ENCODE measurements at places on chromosomes 3 and 15.

DNA sequence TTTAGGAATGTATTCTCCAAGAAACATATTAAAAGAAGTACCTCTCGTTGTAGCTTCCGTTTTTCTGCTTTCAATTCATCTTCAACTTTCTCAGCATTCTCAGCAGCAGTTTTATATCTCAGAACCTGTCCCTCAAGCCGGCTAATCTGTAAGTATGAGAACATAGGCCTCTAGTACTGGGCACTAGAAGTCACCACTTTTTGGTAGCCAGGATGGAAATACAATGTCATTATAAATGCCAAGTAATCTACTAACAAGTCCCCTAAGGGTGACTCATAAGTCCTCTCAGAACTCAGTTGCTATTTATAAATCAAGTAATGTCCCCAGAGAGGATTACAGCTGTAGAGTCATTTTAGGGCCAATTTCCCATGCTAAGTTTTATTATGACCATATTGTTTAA lies 61.1 kb downstream of the MLH1 start:
- no peak for DNase-seq

- DNase-seq: no peak
Measured at GRCh38 chr3:160537729-160538128, 27.6 kb downstream of the KPNA4 start.

GRCh38 chr3:104676241-104676640 lies 690.5 kb upstream of the ALCAM start:
- DNase-seq: no peak

DNA sequence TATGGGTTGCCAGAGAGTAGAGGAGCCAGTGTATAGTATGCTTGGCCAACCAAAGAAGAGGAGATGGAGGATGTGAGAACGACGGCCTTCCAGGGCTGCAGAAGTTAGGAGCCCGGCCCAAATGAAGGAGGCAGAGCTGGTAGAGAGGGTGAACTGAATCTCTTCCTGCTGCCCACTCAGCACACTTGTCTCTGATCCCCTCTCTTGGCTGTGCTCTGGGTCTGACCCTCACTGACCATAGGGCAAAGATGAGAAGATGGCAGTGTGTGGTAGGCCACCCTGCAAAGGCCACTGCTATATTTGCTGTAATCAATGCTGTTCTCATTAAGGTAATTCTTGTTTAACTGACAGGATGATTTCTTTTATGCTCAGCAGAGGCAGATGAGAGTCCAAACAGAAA lies 256.0 kb downstream of the OCA2 start:
- DNase-seq: no peak

DNA sequence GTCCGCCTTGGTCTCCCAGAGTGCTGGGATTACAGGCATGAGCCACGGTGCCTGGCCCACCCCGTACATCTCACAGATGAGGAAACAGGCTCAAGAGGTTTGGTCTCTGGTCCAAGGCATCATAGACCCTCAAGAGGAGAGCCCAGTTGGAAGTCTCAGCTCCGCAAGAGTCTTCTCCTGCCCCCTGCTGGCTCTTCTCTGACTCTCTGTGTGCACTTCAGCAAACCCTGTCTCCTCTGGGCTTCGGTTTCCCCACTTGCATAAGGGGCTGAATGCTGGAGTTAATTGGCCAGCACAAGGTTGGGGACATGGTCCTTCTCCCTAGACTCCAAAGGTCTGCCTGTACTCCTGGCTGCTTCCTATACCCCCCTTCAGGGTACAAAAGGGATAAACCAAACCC lies 3.9 kb downstream of the MST1R start:
- DNase-seq: no peak

DNA sequence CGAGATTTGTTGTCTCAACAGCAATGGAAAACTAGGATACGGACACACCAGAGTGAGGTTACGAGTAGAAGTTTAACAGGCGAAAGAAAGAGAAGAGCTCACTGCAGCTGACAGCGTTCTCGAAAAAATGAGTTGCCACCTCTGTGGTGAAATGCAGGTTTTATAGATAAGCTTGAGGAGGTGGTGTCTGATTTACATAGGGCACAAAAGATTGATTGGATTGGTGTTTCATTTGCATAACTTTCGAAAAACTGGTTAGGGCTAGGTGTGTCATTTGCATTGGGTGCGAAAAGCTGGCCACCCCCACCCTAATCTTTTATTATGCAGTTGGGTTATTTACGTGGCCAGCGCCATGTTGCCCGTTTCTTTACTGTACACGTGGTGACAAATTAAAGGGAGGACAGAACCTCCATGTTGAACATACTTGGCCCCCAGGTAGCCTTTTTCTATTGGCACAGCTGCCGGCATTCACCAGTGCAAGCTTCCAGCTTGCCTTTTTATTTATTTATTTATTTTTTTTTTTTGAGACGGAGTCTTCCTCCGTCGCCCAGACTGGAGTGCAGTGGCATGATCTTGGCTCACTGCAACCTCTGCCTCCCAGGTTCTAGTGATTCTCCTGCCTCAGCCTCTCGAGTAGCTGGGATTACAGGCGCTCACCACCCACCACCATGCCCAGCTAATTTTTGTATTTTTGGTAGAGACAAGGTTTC lies 8.3 kb downstream of the IFT122 start:
- no peak for DNase-seq

Data from NCI-H1092 (cell line).